ENCODE measurements at places on chromosomes 12 and 14.

GRCh38 chr14:104158827-104159798, 20.7 kb downstream of the KIF26A start:
- no peak for DNase-seq

DNA sequence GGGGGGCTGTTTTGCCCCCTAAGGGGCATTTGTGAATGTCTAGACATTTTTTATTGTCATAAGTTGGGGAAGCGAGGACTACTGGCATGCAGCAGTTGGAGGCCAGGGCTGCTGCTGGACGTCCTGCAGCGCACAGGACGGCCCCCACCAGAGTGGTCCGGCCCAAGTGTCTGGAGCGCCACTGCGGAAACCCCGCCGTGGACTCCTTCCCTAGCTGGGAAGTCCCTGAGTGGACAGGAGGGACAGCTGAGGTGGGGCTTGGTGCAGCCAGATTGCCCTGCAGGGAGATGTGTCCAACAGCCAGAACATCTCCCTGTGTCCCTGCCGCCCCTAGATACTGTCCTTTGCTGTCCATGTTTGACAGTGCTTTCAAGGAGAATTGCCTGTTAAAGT, 5.5 kb downstream of the CKB start:
- DNase-seq = no peak

DNA sequence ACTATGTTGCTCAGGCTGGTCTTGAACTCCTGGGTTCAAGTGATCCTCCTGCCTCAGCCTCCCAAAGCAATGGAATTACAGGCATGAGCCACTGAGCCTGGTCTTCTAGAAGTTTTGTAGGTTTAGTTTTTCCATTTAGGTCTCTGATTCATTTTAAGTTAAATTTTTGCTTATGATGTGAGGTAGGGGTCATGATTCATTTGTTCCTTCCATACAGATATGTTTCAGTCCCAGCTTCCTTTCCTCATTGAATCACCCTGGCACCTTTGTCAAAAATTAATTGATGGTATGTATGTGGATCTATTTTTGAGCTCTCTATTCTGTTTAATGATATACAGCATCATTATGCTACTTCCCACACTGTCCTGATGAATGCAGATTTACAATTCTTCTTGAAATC, 25.6 kb upstream of the CABP1 start:
- no peak for DNase-seq

- no peak for DNase-seq
Observed at GRCh38 chr14:49464885-49465284, 121.3 kb downstream of the RPS29 start.

DNA sequence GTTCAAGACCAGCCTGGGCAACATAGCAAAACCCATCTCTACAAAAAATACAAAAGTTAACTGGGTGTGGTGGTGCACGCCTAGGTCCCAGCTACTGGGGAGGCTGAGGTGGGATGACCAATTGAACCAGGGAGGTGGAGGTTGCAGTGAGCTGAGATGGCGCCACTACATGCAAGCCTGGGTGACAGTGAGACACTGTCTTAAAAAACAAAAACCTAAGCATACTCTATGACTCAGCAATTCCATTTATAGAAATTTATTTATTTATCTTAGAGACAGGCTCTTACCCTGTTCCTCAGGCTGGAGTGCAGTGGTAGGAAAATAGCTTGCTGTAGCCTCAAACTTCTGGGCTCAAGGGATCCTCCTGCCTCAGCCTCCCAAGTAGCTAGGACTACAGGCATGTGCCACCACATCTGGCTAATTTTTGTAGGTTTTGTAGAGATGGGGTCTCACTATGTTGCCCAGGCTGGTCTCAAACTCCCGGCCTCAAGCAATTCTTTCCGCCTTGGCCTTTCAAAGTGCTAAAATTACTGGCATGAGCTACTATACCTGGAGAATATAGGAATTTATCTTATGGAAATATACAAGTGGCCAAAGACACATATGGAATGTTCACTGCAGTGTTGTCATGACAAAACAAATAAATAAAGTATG, 43.3 kb downstream of the NCKAP5L start:
- DNase-seq = no peak

GRCh38 chr14:43677581-43677980, 829.5 kb downstream of the FSCB start:
- no peak for DNase-seq

- no peak for DNase-seq
Observed at GRCh38 chr14:55638665-55639064, 58.7 kb downstream of the KTN1 start.

DNA sequence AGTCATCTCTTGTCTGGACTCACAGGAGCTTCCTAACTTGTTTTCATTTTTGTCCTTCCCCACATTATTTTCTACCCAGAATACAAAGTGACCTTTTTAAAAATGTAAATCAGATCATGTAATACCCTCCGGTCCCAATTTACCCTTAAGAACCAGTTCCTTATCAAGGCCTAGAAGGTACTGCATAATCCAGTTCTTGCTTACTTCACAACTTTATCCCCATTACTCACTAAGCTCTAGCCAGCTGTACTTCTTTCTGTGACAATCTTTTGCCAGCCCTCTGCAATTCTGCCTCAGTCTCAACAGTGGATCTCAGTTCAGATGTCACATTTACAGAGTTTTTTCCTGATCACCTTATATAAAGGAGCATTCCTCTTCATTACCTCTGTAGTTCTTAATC, 11.6 kb downstream of the RAP1B start:
- no peak for DNase-seq

GRCh38 chr14:97349463-97349862, 552.3 kb downstream of the VRK1 start:
- no peak for DNase-seq

GRCh38 chr12:6182279-6182898, 17.8 kb upstream of the CD9 start:
- DNase-seq = no peak

- no peak for DNase-seq
Observed at GRCh38 chr14:64704743-64705380, 638 bp downstream of the PLEKHG3 start.

- no peak for DNase-seq
Observed at GRCh38 chr12:5650281-5650680, 218.4 kb downstream of the NTF3 start.

DNA sequence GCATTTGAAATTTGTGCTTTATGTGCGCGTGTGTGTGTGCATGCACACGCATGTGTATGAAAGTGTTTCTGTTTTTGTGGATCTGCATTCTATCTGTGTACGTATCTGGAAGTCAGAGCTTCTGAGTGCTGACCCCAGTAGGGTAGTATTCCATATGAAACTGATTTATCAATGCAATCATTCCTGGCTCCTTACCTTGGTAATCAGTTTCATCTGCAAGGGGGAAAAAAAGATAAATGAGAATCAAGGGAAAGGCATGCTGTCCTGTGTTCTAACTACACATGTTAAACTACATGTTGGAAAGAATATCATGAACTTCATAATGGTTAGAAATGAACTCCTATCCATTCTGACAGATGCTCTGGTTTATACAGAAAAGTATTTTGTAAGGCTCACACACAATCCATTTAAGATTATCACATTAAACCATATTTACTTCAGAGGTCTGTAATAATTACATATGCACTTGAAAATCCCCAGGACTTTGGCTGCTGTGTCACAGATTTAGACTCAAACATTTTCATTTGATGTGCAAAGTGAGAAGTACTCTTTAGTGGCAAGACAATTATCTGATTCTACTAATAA, 276.1 kb upstream of the LMO3 start:
- no peak for DNase-seq

DNA sequence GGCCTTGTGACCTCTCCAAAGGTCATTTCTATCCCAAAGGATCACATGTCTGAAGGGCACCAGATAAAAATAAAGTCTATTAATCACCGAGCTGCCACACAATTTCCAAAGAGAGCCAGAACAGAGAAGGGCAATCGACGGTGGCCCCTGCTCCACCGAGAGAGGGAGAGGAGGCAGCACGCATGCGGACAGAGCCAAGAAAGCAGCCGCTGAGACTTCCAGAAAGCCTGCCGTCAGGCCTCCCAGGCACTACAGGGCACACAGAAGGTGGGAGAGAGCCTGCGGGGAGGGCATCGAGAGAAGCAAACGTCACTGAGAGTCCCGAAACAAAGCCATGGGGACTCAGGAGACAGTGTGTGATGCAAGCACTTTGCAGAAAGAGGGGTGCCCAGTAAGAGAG, 182.0 kb downstream of the DPF3 start:
- no peak for DNase-seq

- peak; percentile 30 for DNase-seq
Observed at GRCh38 chr12:10213168-10214135, 775 bp downstream of the GABARAPL1 start.

GRCh38 chr12:91070936-91071335, 13.1 kb upstream of the KERA start:
- DNase-seq = no peak

- DNase-seq = no peak
Observed at GRCh38 chr12:1792406-1792805, 28.0 kb upstream of the LRTM2 start.

GRCh38 chr12:10747730-10748129, 24.6 kb upstream of the YBX3 start:
- DNase-seq = no peak

GRCh38 chr14:101397206-101397605, 164.1 kb upstream of the DIO3 start:
- DNase-seq = no peak

GRCh38 chr14:60170948-60171347, 5.8 kb upstream of the DHRS7 start:
- DNase-seq = no peak

DNA sequence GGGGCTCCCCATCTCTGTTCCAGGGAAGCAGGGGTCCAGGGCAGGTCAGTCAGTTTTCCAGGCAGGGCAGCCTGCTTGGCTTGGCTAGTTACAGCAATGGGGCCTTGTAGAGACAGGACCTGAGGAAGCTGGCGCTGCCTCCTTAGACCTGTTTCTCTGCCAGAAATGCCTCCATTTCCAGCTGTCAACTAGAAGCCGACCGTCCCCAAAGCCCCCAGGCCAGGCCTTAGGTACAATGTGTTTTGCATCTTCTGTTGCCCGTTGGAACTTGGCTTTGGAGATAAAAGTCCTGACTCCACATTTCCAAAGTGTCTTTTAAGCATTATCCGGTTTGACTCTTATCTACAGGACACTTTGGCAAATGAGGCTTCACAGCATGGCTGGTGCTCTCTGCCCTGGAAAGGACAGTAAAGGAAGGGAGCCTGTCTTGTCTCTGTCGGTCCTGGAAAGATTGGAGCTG, 42.6 kb downstream of the KRT80 start:
- DNase-seq = no peak

- DNase-seq = no peak
Observed at GRCh38 chr12:21509768-21510167, 8.2 kb downstream of the GOLT1B start.

- DNase-seq = no peak
Observed at GRCh38 chr14:27386391-27386790, 788.6 kb upstream of the NOVA1 start.

GRCh38 chr14:25150934-25151790, 101.2 kb upstream of the STXBP6 start:
- DNase-seq = no peak

DNA sequence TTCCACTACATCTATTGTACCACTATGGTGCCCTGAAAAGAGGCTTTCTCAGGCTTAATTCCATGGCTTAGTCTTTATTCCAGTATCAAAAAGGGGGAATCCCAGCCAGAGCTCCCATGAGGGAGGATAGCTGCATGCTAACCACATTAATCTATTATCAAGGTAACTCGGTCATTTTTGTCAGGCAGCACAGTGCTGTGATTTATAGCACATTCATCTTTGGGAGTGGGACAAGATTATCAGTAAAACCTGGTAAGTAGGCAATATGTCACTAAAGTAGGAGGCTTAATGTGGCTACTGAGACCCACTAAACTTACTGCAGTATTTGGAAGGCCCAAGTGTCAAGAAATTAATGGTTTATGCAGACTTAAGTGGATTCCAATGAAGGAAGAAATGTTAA, 58.9 kb downstream of the DAD1 start:
- no peak for DNase-seq

DNA sequence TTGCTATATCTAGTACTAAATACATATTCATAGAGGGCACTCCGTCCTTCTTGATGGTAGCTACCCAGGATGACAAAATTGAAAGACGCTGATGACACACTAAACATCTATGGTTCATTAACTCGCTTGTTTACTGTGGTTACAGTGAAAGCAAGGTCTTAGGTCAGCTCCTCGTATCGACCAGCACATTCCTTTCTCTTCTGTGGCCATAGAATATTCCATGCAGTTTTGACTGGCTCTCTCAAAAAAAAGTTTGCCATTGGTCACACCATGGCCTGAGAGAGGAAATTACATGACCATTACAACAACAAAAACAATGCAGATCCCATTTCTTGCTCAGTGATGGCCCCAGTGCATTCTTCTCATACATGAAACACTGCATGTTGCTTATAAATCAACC, 411.4 kb upstream of the SOX5 start:
- no peak for DNase-seq

- peak; percentile 37 for DNase-seq
Observed at GRCh38 chr12:51980051-51980808, 26.5 kb upstream of the TAMALIN start.

GRCh38 chr12:76542908-76543307, 16.7 kb downstream of the OSBPL8 start:
- DNase-seq = no peak

GRCh38 chr12:65113621-65114035, 7.5 kb downstream of the WIF1 start:
- DNase-seq = no peak

DNA sequence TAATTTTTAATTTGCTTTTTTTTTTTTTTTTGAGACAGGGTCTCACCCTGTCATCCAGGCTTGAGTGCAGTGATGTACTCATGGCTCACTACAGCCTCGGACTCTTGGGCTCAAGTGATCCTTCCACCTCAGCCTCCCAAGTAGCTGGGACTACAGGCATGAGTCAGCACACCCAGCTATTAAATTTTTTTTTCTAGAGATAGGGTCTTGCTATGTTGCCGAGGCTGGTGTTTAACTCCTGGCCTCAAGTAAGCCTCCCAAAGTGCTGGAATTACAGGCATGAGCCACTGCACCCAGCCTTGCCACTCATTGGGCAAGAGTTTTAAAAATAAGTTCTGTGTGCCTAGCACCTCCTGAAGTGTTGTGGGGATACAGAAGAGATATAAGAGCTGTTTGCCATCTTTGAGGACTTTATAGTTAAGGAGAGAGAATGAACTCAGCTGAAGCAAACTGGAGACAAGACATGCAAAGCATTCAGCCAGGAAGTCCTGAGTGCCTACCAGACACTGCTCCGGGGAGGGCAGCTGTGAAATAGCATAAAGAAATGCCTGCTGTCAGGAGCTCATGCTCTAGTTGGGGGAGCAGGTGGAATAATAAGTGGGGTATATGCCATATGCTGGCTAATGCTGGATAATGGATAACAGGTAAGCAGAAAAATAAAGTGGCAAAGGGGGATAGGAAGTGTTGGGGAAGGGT, 15.0 kb upstream of the EMP1 start:
- no peak for DNase-seq

DNA sequence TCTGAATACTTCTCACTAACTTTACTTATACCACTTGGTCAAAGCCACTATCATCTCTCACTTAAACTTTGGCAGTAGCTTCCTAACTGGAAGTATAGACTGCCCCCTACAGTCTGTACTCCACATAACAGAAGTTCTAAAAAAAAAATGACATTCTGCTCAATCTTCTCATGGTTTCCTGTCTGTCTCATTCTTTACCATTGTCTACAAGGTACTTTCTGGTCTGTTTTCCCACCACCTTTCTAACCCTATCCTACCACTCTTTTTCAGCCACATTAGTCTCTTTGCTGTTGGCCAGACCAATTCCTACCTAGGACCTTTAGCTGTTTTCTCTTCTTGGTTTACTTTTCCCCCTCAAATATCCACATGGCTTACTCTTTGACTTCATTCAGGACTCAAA, 14.7 kb downstream of the CPSF6 start:
- DNase-seq = no peak

All from activated T-helper 1 cell treated with anti-CD3 and anti-CD28 coated beads, Interleukin-2, amount 50 U/mL, for 16 hours (primary cell).